Esophagus squamous epithelium (tissue), 5 donors: ENCODE measurements at places on chromosomes 12 and 14. TPM values are rescaled to one million over a fixed set of nuclear protein-coding genes. Genes with fewer than 3 reads are reported as not detected.

KRT1 gene
- 2.3 TPM for total RNA-seq

DNA sequence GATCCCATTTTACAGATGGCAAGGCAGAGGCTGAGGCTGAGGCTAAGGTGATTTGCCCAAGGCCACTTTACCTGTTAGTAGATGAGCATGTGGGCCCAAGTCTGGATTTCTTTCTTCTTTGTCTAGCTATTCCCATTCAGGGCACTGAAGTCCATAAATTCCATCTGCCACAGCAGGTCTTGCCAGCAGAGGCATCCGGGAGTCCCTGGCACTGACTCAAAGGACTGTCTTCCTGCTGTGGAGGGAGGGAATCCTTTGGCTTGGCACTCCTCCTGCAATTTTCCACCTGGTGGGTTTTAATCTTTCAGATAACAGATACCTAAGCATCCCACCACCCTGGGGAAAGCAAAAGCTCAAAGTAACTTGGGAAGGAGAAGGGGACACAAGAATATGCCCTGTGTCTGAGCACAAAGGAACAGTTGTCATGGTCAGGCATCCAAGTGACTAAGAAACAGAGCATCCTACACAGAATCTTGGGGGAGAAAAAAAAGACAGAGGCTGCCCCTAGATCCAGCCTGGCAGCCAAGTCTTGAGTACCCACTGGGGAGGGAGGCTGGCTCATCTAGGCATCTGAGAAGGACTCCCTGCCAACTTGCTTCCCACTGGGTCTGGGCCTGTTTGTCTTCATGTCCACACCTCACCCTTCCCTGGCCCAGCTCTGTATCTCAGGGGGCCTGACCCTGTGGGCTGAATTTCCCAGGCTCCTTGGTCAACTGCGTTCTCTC is 35.6 kb upstream of the CMKLR1 start:
- no peak for DNase-seq

DNA sequence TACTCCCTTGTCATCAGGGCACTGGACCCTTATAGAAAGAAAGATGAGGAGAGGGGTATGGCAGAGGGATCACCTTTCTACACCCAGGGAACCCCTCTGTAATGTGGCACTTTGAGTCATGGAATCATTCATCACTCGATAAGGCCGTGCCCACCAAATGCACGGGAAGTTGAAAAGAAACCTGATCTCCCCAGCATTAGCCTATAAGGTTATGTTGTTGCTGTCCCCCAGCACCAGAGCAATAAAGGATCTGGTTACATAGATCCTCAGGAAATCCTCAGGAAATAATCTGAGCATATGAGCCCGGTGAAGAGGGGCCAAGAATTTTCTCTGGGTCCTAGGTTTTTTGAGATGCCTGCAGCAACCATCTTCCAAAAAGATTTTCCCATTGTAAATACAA is 148.8 kb upstream of the CRY1 start:
- DNase-seq, result no peak

GPRC5D gene
- total RNA-seq, result not detected

TC2N gene
- total RNA-seq, result 32.4 TPM

CLECL1 gene
- total RNA-seq, result not detected

- no peak for DNase-seq
Observed at GRCh38 chr12:46579474-46579873, 206.9 kb upstream of the SLC38A2 start.

ZFHX2 gene
- total RNA-seq, result 0.42 TPM

DNA sequence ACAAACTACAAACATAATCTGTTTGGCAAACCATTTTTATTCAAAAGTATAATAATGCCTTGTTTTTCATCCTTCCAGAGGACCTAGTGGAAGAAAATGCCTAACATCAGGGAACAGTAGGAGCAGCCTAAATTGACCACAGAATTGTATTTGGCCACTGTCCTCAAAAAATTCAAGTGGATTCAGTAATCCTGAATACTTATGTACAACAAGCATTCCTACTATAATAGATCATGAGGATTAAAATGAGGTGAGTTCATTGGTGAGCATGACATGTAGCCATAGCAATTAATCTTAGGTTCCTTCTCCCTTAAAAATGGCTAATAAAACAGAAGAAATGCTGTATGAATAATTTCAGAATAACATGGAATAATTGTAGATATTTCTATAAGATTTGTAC is 209.3 kb downstream of the DAD1 start:
- no peak for DNase-seq

- DNase-seq, result no peak
Observed at GRCh38 chr14:100546051-100546443, 41.2 kb downstream of the BEGAIN start.

NFATC4 gene
- total RNA-seq, result 2.9 TPM

DNA sequence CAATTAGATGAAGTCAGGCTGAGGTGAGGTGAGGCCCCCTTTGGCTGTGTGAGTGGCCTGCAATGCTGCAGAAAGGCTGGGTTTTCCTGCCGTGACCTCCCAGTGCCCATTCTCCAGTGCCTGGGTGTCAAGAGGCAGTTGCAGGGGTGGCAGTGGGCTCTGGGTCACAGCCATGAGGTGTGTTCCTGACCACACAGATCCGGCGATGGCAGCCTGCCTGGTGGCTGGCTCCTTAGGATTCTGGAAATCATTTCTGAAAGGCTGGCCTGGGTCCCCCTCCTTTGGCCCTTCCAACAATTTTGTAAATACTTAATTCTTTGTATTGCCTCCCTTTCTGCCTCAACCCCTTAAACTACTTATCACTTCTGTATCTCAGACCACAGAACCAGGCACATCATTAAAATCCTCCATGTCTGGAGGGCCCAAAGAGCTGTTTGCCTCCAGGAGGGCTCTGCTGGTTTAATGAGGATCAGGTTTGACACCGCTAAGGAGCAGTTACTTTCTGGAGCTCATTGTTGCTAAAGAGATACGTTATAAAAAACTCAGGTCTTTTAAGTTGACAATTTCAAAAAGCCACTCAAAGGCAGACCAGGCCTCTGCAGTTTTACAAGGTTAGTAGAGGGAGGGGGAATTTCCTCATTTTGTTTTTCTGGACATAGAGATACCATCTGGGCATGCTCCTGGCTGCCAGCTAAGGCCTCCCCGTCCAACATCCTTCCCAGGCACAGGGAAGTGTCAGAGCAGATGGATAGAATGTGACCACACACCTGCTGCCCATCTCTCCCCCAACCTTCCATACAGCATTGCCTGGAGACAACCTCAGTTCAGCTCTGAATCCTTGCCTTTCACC is 204.4 kb downstream of the FOXN3 start:
- DNase-seq, result no peak

DNA sequence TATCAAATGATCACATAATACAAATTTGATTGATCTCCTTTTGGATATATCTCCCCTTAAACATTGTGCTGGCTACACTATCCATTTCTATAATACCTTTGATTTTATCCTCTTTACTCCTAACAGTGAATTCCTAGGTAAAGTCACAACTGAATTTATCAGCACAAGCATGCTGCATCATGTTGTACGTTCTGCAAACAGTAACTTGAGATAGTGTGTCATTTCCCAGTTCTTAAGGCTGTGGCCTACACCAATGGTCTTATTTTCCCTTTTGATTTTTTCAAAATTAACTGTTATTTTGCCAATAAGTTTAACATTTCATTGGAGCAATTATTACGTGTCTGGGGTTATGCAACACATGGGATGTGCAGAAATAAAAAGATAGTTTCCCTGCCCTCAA is 24.8 kb downstream of the PRKCH start:
- DNase-seq, result no peak

DNA sequence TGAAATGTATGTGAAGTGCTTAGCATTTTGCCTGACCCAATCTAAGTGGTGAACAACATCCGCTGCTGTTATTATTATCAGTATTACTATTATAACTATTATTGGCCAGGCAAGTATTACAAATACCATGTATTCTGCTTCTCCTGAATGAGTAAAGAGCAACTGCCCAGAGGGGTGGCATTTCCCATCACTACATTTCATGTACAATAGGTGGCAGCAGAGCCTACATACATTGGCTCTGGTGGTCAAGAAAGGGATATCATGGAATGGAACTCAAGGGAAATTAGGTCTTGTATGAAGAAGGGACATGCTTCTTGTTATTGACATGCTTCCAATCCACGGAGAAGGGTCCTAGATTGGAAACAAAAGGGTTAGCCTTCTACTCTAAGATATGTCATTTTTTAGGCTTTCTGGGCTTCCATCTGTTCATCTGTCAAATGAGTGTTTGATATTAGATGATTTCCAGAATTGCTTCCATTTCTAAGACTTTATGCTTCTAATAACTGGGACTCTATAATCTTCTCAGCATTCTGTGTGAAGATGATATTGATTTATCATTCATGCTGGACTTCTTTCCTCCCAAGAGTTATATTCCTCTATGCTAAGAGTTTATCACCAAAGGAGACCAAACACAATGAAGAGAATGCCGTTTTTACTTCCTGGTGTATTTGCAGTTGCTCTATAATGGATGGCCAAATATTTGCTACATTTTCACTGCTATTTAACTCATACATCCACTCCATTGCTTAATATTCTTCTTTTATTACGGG is 239.1 kb downstream of the SSPN start:
- no peak for DNase-seq

SLC6A13 gene
- not detected for total RNA-seq

- no peak for DNase-seq
Observed at GRCh38 chr14:62734831-62735230, 310.4 kb downstream of the KCNH5 start.

MEG3 gene
- total RNA-seq, result 3.0 TPM

DNA sequence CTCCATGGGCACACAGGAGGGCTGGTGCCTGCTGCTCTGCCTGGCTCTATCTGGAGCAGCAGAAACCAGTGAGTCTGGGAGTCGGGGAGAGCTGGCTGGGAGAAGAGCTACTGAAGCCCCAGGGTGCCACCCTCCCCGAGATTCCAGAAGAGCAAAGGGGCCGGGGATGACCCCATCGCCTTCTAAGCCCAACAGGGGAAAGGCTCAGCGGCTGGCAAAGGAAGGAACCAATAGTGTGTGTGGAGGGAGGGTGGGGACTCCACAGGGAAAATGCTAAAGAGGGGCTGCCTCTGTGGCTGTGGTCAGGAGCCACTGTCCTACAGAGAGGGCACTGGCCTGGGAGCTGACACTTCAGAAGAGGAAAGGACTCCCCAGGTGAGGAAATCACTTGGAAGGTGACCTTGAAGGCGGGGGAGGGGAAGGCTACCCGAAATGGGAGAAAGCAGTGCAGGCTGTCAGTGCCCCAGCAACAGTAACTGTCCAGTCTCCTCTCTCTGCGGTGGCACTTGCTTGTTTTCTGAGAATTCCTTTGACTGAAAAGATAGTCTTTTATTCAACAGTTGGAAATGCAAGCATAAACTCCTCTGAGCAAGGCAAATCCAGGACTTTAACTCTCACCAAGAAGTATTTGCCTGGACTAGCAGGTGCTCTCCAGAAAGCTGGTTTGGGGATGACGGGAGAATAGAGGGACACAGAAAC is 552 bp downstream of the TAPBPL start:
- DNase-seq, result no peak

- no peak for DNase-seq
Observed at GRCh38 chr14:100654814-100655740, 67.9 kb upstream of the BEGAIN start.

TCTN1 gene
- 11.5 TPM for total RNA-seq

GRCh38 chr12:45928309-45928708 is 62.1 kb downstream of the SCAF11 start:
- no peak for DNase-seq

GRCh38 chr14:26966908-26967307 is 369.1 kb upstream of the NOVA1 start:
- DNase-seq, result no peak

TAS2R42 gene
- not detected for total RNA-seq

DNA sequence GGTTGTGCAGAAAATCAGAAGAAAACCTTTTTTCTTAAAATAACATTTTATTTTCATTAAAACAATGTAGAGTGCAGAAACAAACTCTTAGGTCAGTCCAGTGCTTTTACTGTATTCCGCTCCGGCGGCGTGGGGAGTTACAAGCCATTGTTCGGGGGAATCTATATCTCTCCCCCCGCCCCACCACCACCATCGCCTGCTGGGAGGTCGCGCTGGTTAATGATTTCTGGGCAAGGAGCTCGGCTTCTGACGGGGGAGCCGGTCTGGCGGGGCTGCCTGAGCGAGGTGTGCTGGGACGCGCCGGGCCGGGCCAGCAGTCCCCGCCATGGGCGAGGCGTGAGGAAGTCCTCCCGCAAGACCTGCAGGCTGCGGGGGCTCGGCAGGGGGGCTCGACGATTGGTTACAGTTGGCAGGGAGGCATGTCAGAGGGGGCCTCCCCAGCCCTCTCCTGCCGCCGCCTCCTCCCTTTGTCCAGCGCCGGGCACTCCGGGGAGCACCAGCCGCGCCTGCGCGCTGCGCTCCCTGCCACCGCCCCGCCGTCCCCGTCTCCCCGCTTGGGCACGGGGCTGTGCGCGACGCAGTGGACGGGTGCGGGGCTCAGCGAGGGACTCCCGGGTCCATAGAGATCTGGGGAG is 1.0 kb upstream of the DUSP6 start:
- no peak for DNase-seq

GRCh38 chr12:16246264-16246663 is 31.2 kb downstream of the SLC15A5 start:
- DNase-seq, result no peak

- no peak for DNase-seq
Observed at GRCh38 chr12:12372946-12373722, 16.3 kb downstream of the BORCS5 start.

DNA sequence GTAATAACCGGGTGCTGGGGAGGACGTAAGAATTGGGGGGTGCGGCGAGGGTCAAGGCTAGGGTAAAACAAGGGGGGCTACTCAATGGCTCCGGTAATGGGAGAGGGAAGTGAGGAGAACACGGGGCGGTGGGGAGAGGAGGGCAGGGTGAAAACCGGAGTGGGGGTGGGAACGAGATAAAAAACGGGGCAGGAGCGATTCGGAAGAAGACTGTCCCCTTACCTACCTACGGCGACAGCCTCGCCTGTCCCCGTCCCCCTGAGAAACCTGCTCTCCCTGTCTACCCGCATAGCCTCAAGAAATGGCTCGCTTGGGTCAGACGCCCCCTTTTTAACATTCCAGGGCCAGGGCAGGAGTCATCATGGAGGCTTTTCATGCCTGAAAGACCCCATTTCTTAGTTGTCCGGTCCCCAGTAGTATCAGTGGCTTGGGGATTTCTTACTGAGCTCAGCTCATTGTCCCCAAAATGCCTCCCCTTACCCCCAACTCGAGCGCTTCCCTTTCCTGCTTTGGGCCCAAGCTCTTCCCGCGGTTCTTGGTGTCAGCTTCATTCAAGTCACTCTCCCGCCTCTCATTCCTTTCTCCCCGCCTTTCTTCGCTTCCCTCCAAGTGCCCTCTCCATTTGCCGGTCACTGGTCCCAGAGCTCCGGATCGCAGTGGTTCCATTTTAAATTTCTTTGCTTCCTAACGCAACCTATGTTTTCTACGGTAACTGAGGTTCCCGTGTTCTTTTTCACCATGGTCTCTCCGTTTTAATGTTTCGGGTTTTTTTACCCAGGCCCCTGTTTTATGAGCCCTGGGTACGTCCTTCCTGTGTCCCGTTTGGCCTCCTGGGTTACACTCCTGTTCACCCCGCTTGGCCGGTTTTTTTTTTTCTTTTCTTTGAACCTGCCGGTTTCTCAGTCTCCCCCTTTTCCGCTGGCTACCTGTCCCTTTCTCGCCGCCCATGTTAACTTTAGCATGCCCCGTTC is 1.2 kb upstream of the WSB2 start:
- no peak for DNase-seq

CCDC177 gene
- total RNA-seq, result 0.22 TPM
